ENCODE measurements at places on chromosomes 6 and 20.

DNA sequence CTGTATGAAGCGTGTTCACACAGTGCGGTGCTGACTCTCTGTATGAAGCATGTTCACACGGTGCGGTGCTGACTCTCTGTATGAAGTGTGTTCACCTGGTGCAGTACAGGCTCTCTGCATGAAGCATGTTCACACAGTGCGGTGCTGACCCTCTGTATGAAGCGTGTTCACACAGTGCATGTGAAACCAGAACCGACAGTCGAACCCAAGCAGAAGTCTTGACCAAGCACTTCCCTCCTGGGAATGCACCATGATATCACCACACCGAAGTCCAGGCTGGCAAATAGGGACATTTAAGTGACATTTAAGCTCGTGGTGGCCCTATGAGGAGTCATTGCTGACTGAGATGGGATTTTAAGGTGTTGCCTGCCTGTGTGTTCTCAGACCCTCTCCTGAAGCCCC is 11.3 kb upstream of the SERPINB1 start:
- peaks cover 66% of the 10 kb centered on the region for H3K4me1 ChIP-seq
- no peaks in the 10 kb centered on the region for H3K27me3 ChIP-seq
- peak overlapping the region; percentile 37 for H3K4me3 ChIP-seq
- H3K27ac ChIP-seq, result peak overlapping the region; percentile 99
- no peak for DNase-seq
- no peaks in the 10 kb centered on the region for H3K36me3 ChIP-seq

- H3K36me3 ChIP-seq, result no peaks in the 10 kb centered on the region
- no peak overlapping the region for H3K4me3 ChIP-seq
- H3K4me1 ChIP-seq, result no peaks in the 10 kb centered on the region
- DNase-seq, result no peak
- no peak overlapping the region for H3K27ac ChIP-seq
These were observed 127.9 kb downstream of the GRM4 start for GRCh38 chr6:34018026-34018425.

GRCh38 chr6:17457956-17458355 is 64.6 kb downstream of the CAP2 start:
- no peak for DNase-seq
- H3K36me3 ChIP-seq, result no peaks in the 10 kb centered on the region
- H3K27ac ChIP-seq, result no peak overlapping the region
- no peaks in the 10 kb centered on the region for H3K4me1 ChIP-seq
- no peak overlapping the region for H3K4me3 ChIP-seq

DNA sequence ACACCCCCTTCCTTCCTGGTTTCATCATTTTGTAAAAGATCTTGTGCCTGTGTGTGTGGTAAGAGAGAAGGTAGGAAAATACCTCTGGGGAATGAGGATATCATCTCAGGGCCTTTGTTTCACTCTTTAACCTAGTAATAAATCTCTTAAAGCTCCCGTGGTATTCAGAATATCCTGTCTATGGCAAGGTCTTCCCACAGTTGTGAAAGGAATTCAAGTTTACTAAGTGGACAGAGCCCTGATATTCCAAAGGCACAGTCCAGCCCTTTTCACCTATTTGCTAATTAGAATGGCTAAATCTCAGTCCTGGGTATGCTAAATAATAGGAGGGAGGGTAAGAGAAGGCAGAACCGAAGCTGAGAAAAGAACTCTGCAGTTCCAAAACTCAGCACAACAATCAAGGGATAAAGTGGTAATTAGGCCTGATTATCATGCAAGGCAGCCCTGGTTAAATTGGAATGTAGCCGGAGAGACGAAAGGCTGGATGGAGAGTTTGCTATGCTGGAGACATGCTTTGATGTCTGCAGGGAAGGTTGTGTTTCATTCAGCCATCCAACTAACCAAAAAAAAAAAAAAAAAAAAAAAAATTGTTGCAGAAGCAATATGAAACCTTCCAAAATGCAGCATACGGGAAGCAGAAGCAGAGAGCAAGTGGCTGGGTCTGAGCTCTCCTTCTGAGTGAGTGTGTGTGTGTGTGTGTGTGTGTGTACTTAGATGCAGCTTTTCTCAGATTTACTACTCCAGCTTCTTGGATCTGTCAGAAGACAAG is 28.5 kb upstream of the PIM1 start:
- no peak for DNase-seq
- H3K36me3 ChIP-seq, result no peaks in the 10 kb centered on the region
- H3K27me3 ChIP-seq, result no peaks in the 10 kb centered on the region
- H3K4me1 ChIP-seq, result peaks cover 3% of the 10 kb centered on the region
- no peak overlapping the region for H3K4me3 ChIP-seq
- no peak overlapping the region for H3K27ac ChIP-seq

GRCh38 chr6:41002168-41002567 is 36.9 kb downstream of the UNC5CL start:
- no peaks in the 10 kb centered on the region for H3K36me3 ChIP-seq
- H3K4me1 ChIP-seq, result peaks cover 1% of the 10 kb centered on the region
- no peak for DNase-seq
- peaks cover 36% of the 10 kb centered on the region for H3K27me3 ChIP-seq

DNA sequence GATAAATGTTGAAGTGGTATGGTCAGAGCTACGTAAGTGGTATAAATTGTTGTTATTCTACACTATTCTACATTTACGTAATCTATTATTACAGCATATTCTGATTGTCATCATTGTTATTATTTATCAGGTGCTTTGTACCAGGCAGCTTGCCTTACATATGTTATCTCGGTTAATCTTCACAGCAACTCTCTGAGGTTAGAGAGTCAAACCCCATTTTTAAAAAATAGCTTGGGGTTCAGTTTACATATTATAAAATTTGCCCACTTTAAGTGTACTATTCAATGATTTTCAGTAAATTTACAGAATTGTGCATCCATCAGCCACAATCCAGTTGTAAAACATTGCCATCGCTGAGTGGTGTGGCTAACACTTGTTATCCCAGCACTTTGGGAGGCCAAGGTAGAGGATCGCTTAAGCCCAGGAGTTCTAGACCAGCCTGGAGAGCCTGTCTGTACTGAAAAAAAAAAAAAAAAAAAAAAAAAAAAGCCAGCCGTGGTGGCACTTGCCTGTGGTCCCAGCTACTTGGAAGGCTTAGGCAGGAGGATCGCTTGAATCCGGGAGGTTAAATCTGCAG is 35.5 kb downstream of the PPP1R16B start:
- no peak for DNase-seq
- peaks cover 27% of the 10 kb centered on the region for H3K36me3 ChIP-seq
- no peaks in the 10 kb centered on the region for H3K27me3 ChIP-seq
- H3K4me3 ChIP-seq, result peak overlapping the region; percentile 24

GRCh38 chr20:12838261-12838866 is 170.4 kb upstream of the SPTLC3 start:
- H3K4me3 ChIP-seq, result no peak overlapping the region
- no peak for DNase-seq
- H3K4me1 ChIP-seq, result no peaks in the 10 kb centered on the region
- no peaks in the 10 kb centered on the region for H3K36me3 ChIP-seq
- H3K27me3 ChIP-seq, result no peaks in the 10 kb centered on the region

DNA sequence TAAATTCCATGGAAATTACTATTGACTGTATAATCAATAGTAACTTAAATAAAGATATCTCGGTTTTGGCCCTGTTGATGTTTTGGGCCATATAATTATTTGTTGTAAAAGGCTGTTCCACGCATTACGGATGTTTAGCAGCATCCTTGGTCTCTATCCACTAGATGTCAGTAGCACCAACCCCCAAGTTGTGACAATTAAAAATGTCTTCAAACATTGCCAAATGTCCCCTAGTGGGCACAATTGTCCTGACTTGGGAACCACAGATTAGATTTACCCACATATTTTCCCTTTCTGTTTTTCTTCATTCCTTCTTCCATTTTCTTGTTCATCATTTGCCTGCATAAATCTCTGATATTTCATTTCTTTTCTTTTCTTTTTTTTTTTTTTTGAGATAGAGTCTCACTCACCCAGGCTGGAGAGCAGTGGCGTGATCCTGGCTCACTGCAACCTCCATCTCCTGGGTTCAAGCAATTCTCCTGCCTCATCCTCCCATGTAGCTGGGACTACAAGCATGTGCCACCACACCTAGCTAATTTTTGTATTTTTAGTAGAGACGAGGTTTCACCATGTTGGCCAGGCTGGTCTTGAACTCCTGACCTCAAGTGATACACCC is 13.6 kb upstream of the WFDC8 start:
- H3K27me3 ChIP-seq, result peaks cover 35% of the 10 kb centered on the region
- H3K4me1 ChIP-seq, result no peaks in the 10 kb centered on the region
- H3K4me3 ChIP-seq, result no peak overlapping the region
- no peak for DNase-seq

- peak overlapping the region; percentile 77 for H3K4me3 ChIP-seq
- peaks cover 35% of the 10 kb centered on the region for H3K4me1 ChIP-seq
- DNase-seq, result no peak
These were observed 1.3 kb upstream of the SNAI1 start for GRCh38 chr20:49981218-49982071.

DNA sequence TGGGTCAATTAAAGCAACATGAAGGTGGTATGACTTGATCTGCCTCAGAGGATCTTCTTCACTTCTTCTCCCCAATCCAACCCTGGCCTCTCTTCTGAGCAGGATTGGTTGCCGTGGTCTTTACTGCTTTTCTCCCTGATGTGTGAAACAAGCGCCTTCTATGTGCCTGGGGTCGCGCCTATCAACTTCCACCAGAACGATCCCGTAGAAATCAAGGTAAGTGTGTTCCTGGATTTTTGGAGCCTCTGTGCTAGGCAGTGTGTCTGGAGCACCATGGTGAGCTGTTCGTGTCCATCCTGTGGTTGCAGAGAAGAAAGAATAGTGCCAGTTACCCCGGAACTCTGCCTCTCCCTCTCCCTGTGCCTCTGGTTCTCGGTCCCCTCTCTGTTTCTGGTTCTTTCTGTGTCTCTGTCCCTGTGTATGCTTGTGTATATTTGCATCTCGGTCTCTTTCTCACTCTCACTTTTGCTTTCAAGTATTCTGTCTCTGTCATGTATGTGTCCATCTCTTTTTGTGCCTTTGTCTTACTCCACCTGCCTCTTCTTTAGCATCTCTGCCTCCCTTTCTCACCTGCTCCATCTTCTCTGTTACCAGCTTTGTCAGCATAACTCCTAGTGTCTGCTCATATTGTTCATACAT is 23.5 kb downstream of the TM9SF4 start:
- H3K36me3 ChIP-seq, result no peaks in the 10 kb centered on the region
- no peak for DNase-seq
- peak overlapping the region; percentile 13 for H3K27ac ChIP-seq
- peaks cover 23% of the 10 kb centered on the region for H3K4me1 ChIP-seq

GRCh38 chr20:40279390-40279789 is 409.6 kb downstream of the MAFB start:
- no peak overlapping the region for H3K4me3 ChIP-seq
- H3K4me1 ChIP-seq, result peaks cover 2% of the 10 kb centered on the region
- no peak for DNase-seq
- no peaks in the 10 kb centered on the region for H3K36me3 ChIP-seq

DNA sequence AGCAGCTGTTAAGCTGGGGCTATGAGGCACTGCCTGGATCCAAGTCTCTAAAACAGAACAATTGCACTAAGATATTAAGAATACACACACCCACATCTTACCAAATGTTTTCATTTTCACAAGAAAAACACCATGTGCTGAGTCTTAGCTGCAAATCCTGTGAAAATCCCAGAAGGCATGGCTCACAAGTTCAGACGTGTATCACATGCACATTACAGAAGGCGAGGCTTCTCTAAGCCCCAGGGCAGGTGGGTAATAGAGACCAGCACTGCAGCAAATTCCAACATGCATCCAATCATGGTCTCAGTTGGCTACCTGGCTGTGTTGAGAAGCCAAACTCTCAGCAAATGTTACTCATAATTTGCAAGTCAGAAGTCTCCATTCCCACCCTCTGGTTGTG is 16.2 kb upstream of the CST3 start:
- peaks cover 8% of the 10 kb centered on the region for H3K27me3 ChIP-seq
- H3K4me1 ChIP-seq, result no peaks in the 10 kb centered on the region
- DNase-seq, result no peak
- no peak overlapping the region for H3K4me3 ChIP-seq
- no peak overlapping the region for H3K27ac ChIP-seq

DNA sequence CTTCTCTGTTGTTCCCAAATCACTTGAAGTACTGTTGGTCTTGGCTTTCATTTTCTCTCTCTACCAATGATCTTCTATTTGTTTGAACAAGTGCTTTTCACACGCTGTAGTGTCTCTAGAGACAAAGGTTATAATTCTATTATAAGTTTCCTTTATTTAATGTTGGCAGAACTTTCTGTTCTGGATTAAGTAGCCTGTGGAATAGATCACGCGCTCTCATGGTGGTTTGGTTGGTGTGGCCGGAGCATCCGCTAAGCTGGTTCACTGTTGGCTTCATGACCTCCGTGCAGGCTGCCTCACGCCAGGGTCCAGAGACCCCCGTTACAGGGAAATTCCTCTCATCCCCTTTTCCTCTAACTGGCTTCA is 30.9 kb upstream of the KIF25 start:
- H3K4me3 ChIP-seq, result no peak overlapping the region
- no peak overlapping the region for H3K27ac ChIP-seq
- no peaks in the 10 kb centered on the region for H3K4me1 ChIP-seq
- DNase-seq, result no peak
- peaks cover 11% of the 10 kb centered on the region for H3K36me3 ChIP-seq

DNA sequence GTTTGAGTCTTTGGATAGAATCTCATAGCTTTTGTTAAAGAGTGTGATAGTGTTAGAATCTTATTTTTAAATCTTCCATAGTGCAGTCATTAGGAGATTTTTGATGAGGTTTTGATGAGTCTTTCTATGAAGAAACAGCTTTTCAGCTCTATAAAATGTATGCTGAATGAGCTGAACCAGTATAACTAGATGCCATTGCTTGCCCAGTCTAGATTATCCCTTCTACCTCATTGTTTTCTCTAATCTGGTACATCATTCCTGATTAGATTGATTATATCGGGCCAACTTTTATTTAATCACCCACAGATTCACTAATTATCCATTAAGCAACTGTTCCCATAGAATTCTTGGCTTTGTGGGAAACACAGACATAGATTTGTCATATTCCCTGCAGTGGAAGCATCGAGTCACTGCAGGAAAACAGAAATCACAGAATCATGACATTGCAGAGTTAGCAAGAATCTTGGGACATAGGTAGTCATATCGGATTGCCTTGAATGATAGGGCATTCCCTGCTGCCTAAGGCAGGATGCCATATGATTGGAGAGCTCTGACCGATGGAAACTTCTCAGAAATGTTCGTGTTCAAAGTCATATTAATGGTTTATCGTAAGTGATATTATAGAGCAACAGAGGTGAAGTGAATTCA is 882.7 kb upstream of the FLRT3 start:
- no peak overlapping the region for H3K27ac ChIP-seq
- no peak for DNase-seq
- no peaks in the 10 kb centered on the region for H3K4me1 ChIP-seq
- no peaks in the 10 kb centered on the region for H3K27me3 ChIP-seq

DNA sequence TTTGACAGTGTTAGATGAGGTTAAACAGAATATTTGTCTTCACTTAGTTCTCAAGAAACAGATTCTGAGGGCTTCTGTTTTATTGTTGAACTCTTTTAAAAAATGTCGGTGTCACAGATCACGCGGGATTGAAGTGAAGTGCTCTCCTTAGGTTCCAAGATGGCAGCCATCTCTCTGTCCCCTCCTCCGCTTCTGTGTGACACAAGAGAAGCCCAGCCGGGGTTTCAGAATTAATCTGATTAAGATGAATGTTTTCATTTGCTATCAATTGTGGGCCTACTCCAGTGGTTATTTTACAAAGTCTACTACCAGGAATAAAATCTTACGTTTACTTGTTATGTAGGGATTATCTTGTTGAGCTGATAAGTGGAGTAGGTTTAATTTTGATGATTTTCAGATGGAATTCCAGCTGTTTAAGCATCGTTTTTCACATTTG is 10.9 kb downstream of the HIVEP1 start:
- no peak for DNase-seq
- H3K4me1 ChIP-seq, result peaks cover 72% of the 10 kb centered on the region
- no peaks in the 10 kb centered on the region for H3K27me3 ChIP-seq
- no peak overlapping the region for H3K27ac ChIP-seq
- peaks cover 39% of the 10 kb centered on the region for H3K36me3 ChIP-seq
